Cardiac septum (tissue), 1 donor: ENCODE measurements at places on chromosomes 1 and 21. TPM values are rescaled to one million over a fixed set of nuclear protein-coding genes. Genes with fewer than 3 reads are reported as not detected.
A peak's percentile ranks its signal among the peaks of the same experiment; 100 is the strongest.

- no peak for DNase-seq
Observed at GRCh38 chr1:11289064-11289463, 16.1 kb downstream of the UBIAD1 start.

DNA sequence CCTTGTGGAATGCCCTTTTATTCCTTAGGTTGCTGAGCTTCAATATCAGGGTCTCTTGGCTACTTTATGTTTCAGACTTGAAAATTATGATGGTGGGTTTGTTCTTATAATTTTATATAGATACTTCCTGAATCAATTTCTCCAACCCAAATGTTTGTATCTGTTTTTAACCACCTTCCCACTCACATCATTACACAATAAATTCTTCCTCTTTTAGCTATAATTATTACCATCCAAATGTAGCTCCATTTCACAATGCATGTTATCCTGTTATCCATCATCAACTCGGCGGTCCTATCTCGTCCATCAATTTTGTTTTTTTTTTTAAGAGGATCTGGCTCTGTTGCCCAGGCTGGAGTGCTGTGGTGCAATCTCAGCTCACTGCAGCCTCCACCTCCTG lies 357.6 kb upstream of the ZP4 start:
- no peak for DNase-seq

- DNase-seq = no peak
Observed at GRCh38 chr1:43957407-43958040, 10.8 kb downstream of the IPO13 start.

- no peak for DNase-seq
Observed at GRCh38 chr21:30613836-30614235, at the start of gene KRTAP6-1. Gene KRTAP6-1 (minus strand): TSS chr21:30613930. CDS start chr21:30613904, 26 bp downstream.

DNA sequence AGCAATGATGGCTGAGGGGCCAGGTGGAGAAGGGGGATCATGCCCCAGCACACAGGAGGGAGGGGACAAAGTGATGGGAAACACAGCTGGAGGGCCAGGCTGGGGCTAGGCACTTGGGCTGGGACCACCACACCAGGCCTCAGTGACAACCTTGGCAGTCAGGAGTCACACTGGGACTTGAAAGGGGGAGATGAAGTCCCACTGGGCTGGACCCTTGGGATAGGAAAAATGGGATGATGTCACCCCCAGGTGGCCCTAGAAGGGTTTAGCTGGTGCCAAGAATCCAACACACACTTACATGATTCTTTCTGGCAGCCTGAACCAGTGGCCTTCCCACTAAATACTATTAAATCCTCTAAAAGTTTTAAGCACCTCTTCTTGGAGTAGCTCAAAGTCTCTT lies 17.1 kb downstream of the ZBTB17 start:
- DNase-seq = no peak

XKR8 gene
- 3.0 TPM for total RNA-seq

GRCh38 chr1:10866321-10867093 lies 70.1 kb upstream of the CASZ1 start:
- DNase-seq = no peak

GRCh38 chr1:85325920-85326319 lies 49.5 kb upstream of the BCL10 start:
- no peak for DNase-seq

GPR37L1 gene
- not detected for total RNA-seq

- DNase-seq = no peak
Observed at GRCh38 chr1:9121496-9122409, 7.1 kb downstream of the GPR157 start.

TEX38 gene
- 0.24 TPM for total RNA-seq

- no peak for DNase-seq
Observed at GRCh38 chr1:218347336-218347722, 2.2 kb downstream of the TGFB2 start.

WDR64 gene
- total RNA-seq = not detected

DNA sequence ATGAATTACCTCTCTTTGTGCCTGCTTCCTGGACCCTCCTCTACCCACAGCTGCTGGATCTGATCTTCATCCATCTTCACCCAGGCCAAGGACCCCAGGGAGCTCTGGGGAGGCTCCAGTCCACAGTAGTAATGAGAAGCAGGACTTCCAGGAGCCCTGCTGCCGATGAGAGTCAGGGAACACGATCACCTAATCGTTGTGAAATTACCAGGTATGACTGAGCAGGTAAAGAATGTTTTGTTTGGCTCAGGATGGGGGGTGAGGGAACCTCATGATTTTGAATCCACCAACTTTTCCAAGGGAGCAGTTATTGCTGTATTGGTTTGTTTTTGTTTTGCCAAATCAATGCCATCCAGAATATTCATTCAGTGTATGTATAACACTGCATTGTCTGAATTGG lies 454.0 kb downstream of the PLPP3 start:
- DNase-seq = no peak

DNA sequence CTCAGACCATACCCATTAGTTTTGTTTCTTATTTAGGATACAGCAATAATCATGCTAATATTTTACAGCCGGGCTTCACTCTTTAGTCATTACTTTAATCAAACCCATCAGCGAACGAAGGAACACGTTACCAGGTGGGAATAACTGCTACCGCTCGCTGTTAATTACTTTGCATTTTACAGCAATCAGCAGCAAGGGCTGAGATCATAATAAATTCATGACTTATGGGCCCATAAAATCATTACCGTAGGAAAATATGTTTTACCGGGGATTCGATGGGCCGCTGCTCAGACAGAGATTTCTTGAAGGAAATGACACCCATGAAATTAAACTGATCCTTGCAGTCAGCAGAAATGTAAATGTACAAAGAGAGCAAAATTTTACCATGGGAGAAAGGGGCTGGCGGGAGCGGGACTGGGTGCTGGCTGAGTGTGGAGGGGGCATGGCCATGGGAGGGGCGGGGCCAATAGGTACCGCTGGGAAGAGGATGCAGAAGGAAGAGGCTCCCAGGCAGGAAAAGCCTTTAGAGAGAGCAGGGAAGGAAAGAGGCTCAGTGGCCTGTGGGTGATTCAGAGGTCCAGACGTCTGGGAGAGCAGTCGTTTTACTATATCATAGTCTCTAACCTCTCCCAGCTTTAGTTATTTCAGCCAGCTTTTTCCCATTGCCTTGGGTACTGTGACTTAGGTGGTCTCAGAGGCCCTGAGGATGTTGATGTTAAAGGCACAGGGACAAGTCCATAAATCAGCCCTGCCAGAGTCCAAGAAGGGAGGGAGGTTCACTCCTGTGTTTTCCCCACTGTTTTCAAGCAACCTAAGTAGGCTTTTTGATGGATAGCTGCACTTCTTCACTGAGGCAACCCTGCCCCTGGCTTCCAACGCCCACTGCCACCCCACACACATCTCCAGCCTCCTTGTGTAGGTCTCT lies 258.9 kb downstream of the SEC16B start:
- no peak for DNase-seq

RCAN3 gene
- 5.1 TPM for total RNA-seq

DNA sequence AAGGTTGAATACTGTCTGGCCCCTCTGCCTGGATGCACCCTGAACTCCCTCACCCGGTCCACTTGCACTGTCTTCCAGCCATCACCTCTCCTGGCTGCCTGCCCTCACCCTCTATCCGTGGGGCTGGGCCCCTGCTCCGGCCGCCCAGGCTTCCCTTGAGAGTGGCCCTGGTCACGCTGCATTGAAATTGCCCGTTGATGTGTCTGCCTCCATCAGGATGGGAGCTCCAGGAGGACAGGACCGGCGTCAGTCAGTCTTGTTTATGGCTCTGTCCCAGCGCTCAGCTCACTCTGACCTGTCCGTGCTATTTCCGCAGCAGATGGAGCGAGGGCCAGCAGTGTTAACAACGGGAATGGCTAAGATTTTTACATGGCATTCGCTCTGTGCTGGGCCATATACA lies 34.9 kb downstream of the FOXO6 start:
- no peak for DNase-seq

DNA sequence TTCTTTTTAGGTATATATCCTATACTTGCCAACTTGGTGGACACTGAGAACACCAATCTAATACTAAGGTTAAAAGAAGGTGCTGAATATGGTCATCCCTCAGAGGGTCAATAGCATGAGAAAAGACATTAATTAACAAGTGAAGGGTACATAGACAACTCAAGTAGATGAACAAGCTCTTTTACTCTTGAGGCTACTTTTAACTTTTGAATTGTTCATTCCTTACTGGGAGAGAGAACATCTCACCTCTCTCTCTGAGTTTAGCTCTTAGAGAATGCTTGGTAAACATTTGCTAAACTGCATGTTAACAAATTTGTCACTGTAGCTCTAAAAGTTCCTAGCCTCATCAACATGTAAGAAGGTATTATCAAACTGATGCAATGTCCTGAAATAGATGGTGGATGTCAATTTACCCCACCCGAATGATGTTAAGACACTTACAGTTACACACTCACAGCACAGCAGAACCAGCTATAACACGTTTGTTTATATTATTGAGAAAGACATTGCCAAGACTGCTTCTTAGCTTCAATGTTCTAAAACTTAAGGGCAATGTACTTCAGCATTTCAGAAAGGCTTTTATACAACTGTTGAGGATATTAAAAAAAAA lies 35.9 kb downstream of the HEATR1 start:
- no peak for DNase-seq

EIF2D gene
- total RNA-seq = 27.8 TPM

DNA sequence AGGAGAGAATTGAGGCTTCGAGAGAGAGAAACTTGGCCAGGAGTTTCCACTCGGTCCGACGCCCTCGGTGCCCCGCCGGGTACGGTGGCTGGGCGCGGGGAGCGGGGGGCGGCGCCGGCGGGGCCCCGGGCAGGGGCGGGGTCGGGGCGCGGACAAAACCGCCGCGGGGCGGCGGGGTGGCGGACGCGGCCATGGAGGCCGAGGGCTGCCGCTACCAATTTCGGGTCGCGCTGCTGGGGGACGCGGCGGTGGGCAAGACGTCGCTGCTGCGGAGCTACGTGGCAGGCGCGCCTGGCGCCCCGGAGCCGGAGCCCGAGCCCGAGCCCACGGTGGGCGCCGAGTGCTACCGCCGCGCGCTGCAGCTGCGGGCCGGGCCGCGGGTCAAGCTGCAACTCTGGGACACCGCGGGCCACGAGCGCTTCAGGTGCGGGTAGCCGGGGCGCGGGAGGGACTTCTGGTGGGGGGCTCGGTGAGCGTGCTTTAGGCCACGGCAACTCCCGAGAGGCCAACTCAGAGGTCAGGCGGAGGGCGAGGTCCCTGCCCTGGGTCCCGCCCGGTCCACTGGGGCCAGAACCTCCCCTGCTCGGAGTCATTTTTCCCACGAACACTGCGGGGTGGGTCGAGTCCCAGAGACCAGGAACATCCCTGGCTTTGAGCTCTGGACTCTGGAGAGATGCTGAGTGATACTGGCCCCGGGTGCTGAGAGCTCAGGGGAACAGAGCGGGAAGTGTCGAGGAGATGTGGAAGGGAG lies 431 bp downstream of the RAB42 start:
- no peak for DNase-seq

KRTAP19-3 gene
- not detected for total RNA-seq

GRCh38 chr1:169809370-169810095 lies 14.8 kb upstream of the METTL18 start:
- DNase-seq = no peak

GRCh38 chr1:97920276-97920831 lies 480 bp downstream of the DPYD start:
- no peak for DNase-seq

DNA sequence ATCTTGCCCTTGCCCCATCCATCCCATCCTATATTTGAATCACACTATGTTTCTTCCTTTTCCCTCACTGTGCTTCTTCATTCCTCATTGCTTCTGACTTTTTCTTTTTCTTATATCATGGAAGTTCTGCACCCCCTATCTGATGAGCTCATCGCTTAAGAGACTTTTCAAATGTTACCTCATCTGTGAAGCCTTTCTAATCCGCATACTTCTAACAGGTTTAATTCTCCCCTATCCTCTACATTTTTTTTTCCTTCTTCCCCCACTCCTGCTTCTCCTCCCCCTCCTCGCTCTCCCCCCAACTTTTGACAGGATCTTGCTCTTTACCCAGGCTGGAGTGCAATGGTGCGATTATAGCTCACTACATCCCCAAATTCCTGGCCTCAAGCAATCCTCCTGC lies 39.5 kb downstream of the OSBPL9 start:
- no peak for DNase-seq

GRCh38 chr1:217539510-217539909 lies 91.4 kb downstream of the GPATCH2 start:
- no peak for DNase-seq

GRCh38 chr1:100832694-100833428 lies 61.8 kb downstream of the EXTL2 start:
- no peak for DNase-seq

DNA sequence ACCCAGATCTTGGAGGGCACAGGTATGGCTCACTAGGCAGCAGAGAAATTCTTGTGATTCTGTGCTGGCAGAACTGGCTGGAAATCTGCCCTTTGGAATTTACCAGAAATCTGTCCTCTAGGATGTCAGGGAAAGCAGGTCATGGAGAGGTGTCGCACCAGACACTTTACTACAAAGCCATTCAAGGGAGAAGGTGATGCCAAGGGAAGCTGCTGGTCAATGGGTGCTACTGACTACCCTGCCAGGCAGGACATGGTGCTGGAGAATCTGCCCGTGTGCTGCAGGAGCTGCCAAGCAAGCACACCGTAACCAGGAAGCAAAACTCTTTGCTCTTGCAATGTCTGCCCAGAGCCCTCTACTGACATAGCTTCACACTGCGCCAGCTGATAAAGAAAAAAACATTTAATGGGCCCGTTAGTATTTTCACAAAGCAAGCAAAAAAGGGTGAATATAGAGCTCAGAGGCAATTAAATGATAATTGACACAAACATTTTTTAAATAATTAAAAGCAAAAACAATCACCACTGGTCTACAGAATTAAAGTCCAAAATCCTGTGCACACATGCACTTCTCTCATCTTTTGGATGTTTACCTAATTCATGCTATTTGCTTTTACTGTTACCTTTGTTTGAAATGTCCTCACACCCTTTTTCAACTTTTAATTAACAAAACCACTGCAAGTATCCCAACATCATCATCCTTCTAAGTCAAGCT lies 7.2 kb upstream of the FBXO28 start:
- no peak for DNase-seq

SH2D5 gene
- total RNA-seq = not detected

DIO1 gene
- total RNA-seq = not detected

DNA sequence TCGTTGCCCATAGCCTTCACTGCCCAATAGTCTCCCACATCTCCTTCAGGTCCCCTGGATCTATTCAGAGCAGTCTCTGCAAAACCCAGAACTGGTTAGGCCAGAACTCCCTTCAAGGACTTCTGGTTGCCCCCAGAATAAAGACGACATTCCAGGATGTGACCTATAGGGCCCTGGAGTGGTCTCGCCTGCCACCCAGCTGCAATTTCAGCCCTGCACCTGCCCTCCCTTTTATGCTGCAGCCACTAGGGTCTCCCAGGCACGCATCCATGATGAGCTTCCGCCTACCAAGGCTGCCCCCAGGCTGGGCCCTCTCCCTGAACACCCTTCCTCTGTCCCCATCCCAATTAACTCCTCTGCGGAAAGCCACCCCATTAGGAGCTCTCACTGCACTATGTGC lies 7.2 kb upstream of the TSPEAR start:
- DNase-seq = peak; percentile 24
